ENCODE measurements at places on chromosomes 2 and 18.

DNA sequence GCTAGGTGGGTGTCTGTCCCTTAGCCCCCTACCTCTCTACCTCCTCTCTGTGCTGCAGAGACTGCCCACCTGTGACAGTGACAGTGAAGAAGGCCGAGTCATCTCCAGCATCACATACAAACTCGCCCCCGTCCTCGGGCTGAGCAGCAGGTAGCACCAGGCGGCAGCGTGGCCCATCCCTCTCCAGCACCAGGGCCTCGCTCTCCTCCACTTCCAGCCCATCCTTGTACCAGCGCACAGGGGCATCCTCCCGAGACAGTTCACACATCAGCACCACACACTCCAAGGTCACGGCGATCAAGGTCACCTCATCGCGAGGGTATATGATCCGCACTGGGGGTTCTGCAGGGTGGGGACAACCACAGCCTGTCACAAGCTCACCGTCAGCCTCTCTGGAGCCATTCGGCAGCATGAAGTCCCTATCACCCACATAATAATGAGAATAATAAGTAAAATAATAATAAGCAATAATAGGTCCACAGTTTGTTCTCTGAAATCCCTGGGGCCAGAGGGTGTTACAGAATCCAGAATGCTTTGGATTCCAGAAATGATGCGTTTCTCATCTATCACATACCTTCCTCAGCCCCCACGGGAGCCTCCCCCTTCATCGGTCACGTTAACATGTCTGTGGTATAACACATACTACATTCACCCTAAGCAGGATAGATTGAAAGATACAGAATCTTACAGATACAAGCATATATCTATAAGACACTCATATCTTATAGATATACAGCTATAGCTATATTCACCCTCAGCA is 12.0 kb downstream of the OBSL1 start:
- DNase-seq: no peak

- no peak for DNase-seq
These were observed 54.3 kb downstream of the TTC32 start for GRCh38 chr2:19847486-19847885.

DNA sequence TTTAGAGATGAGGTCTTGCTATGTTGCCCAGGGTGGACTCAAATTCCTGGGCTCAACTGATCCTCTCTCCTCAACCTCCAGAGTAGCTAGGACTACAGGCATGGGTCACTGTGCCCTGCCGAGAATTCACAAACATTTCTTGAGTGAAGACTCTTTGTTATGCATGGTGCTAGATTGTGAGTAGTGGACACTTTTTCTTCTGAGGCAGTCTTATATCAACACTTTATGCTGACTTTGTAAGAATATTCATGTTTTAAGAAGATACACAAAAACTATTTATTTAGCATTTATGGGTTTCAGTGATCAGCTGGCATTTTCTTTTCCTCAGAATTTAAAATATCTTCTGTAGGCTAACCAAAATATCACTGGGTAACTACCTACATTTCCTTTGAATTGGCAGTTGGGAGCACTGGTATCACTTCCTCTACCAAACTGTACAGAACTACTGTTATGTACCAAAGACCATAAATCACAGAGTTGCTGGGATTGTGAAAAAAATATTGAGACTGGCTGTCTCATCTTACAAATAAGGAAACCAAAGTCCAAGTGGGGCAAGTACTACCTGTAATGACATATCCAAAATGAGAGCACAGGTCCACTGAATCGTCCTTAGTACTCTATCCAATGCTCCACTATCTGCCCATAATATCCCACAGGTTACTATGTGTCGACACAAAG is 34.0 kb downstream of the DOCK10 start:
- DNase-seq: no peak

GRCh38 chr2:206556357-206556949 is 85.8 kb upstream of the FAM237A start:
- DNase-seq: no peak

GRCh38 chr2:136284226-136285119 is 166.5 kb upstream of the CXCR4 start:
- no peak for DNase-seq

- DNase-seq: no peak
These were observed 62.7 kb upstream of the MAPRE2 start for GRCh38 chr18:34978533-34978893.

DNA sequence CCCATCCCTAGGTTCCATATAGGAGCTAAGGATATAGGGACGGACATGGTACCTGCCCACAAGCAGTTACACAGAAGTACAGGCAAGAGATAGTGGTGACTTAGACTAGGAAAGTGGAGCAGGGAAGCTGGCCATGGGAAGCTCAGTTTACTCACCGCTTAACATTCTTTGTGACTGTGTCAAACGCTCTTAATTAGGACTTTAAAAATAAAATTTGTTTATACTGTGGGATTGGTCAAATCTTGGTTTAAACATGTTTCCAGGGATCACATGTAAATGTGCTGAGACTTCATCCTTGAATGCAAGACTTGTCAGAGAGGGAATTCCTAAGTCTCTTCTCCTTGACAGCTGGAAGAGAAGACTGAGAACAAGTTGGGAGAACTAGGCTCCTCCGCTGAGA is 107.3 kb downstream of the MTCL1 start:
- DNase-seq: no peak

GRCh38 chr18:73683409-73684238 is 464.0 kb downstream of the FBXO15 start:
- DNase-seq: no peak

DNA sequence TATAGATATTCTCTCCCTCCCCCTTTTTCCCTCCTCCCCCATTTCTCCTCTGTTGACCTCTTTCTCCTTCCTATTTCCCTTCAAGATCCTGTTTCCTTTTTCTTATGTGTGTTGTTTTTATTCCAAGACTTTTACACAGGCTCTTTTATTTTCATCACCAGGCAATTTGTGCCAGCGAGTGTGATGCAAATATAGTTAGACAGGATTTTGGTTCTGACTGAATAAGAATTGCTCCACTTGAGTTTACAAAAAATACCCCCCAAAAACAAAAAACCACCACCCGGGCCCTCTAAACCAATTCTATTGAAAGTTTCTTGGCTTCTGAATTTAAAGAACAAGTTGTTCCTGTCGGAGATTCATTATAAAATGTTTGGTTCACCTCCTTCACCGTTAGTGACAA is 50.9 kb upstream of the MAPK4 start:
- DNase-seq: no peak

DNA sequence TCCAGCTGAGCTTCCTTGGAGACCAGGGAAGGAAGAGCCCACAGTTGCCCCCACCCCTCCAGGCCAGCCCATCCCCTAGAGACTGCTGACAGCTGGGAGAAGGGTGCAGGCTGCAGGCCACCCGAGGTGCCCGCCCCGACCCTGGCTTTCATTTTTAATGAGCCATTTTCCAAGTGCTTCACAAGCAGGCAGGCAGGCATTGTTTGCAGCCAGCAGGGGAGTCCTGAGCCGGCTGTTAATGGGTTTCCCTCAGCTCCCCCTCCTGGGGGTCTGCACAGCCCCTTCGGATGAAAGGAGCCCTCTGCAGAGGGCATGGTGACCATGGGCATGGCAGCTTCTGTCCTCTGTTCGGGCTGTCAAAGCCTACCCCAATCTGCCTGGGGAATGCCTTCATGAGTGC is 94.5 kb downstream of the ZBTB7C start:
- no peak for DNase-seq

- no peak for DNase-seq
These were observed 102.0 kb downstream of the MAP2 start for GRCh38 chr2:209525834-209526281.

GRCh38 chr2:176960736-176961520 is 251.7 kb upstream of the HNRNPA3 start:
- no peak for DNase-seq

Measured in stimulated activated CD4-positive, alpha-beta T cell treated with anti-CD3 and anti-CD28 coated beads, Interleukin-1b, Interleukin-23, amount 100 ng/mL, for 4 hours (primary cell).